ENCODE measurements at places on chromosomes 4 and X. TPM values are rescaled to one million over a fixed set of nuclear protein-coding genes. Genes with fewer than 3 reads are reported as not detected.

Gene CWH43
- total RNA-seq, result not detected

Gene UXT
- total RNA-seq, result 173 TPM

Gene AREG
- 0.54 TPM for total RNA-seq

Gene FHIP1A
- total RNA-seq, result 1.6 TPM

Gene SAGE1
- total RNA-seq, result not detected

Gene OTC
- total RNA-seq, result not detected

Gene MAGEA2
- not detected for total RNA-seq

- no peak overlapping the region for H3K4me3 ChIP-seq
- no peaks in the 10 kb centered on the region for H3K27me3 ChIP-seq
- DNase-seq, result no peak
- H3K4me1 ChIP-seq, result no peaks in the 10 kb centered on the region
- H3K27ac ChIP-seq, result no peak overlapping the region
- no peaks in the 10 kb centered on the region for H3K36me3 ChIP-seq
These were observed 143.6 kb upstream of the FAM47A start for GRCh38 chrX:34275699-34276098.

- H3K4me3 ChIP-seq, result no peak overlapping the region
- no peak for DNase-seq
These were observed 407.8 kb downstream of the NKX6-1 start for GRCh38 chr4:84091266-84091665.

GRCh38 chrX:28589046-28589445 is 1.8 kb downstream of the IL1RAPL1 start:
- H3K4me3 ChIP-seq, result no peak overlapping the region
- H3K36me3 ChIP-seq, result no peaks in the 10 kb centered on the region
- H3K27ac ChIP-seq, result no peak overlapping the region
- no peaks in the 10 kb centered on the region for H3K27me3 ChIP-seq

DNA sequence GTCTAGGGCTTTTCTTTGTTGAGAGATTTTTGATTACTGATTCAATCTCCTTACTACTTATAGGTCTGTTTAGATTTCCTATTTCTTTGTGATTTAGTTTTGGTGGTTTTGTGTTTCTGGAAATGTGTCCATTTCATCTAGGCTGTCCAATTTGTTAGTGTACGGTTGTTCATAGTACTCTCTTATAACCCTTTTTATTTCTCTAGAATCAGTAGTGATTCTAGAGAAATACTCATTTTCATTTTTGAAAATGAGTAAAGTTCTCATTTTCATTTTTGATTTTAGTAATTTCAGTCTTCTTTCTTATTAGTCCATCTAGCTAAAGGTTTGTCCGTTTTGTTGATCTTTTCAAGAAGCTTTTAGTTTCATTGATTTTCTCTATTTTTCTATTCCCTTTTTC is 7.5 kb downstream of the IL13RA1 start:
- H3K36me3 ChIP-seq, result no peaks in the 10 kb centered on the region
- no peak overlapping the region for H3K4me3 ChIP-seq
- DNase-seq, result no peak
- H3K4me1 ChIP-seq, result no peaks in the 10 kb centered on the region
- H3K27ac ChIP-seq, result no peak overlapping the region
- no peaks in the 10 kb centered on the region for H3K27me3 ChIP-seq

GRCh38 chr4:38865445-38865844 is 2.2 kb upstream of the FAM114A1 start:
- no peak overlapping the region for H3K4me3 ChIP-seq
- H3K36me3 ChIP-seq, result no peaks in the 10 kb centered on the region
- no peak for DNase-seq
- peaks cover 21% of the 10 kb centered on the region for H3K27me3 ChIP-seq
- no peak overlapping the region for H3K27ac ChIP-seq
- no peaks in the 10 kb centered on the region for H3K4me1 ChIP-seq

- no peak overlapping the region for H3K27ac ChIP-seq
- H3K36me3 ChIP-seq, result no peaks in the 10 kb centered on the region
- peaks cover 5% of the 10 kb centered on the region for H3K27me3 ChIP-seq
- no peaks in the 10 kb centered on the region for H3K4me1 ChIP-seq
- DNase-seq, result no peak
- no peak overlapping the region for H3K4me3 ChIP-seq
These were observed 7.8 kb downstream of the WWC2 start for GRCh38 chr4:183106839-183107238.

GRCh38 chr4:21410372-21410771 is 538.2 kb downstream of the KCNIP4 start:
- H3K27me3 ChIP-seq, result no peaks in the 10 kb centered on the region
- H3K27ac ChIP-seq, result no peak overlapping the region
- no peak for DNase-seq

GRCh38 chr4:99822734-99823133 is 6.1 kb downstream of the DAPP1 start:
- no peaks in the 10 kb centered on the region for H3K27me3 ChIP-seq
- H3K27ac ChIP-seq, result no peak overlapping the region
- DNase-seq, result no peak

DNA sequence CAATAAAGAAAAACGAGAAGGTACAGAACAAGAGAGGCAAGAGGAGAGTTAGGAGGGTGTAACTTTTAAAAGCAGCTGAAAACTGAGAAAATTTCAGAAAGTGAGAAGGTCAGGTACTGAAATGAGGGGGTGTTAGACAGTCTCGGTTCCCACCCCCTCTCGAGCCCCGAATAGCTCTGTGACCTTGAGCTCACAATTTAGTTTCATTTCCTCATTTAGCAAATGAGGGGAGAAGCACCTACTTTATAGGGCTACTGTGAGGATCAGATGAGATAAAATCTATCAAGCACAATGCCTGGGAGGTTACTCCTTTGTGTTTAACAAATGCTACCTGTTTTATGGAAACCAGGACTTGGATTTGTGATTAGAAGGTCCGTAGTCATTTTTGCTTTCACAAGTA is 4.9 kb downstream of the UGT8 start:
- H3K4me3 ChIP-seq, result no peak overlapping the region
- peaks cover 14% of the 10 kb centered on the region for H3K27me3 ChIP-seq
- DNase-seq, result no peak
- H3K27ac ChIP-seq, result no peak overlapping the region

DNA sequence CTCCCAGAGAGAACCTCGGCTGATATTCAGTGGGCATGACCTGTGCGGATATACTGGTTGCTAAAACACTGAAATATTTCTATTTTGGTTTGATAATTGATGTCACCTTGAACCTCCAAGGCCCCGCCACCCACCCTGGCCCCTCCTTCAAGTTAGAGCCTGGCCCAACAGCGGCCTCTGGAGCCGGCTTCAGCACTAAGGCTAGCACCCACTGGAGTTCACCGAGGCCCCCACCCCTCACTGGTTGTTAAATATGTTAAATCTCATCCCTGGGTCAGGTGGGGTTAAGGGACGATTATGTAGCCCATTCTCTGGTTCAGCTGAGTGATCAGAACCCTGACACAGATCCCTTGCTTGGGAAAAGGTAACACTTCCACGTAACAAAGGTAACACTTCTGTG is 24.3 kb downstream of the SEL1L3 start:
- no peak overlapping the region for H3K4me3 ChIP-seq
- peaks cover 8% of the 10 kb centered on the region for H3K36me3 ChIP-seq
- H3K27ac ChIP-seq, result no peak overlapping the region
- H3K27me3 ChIP-seq, result no peaks in the 10 kb centered on the region

DNA sequence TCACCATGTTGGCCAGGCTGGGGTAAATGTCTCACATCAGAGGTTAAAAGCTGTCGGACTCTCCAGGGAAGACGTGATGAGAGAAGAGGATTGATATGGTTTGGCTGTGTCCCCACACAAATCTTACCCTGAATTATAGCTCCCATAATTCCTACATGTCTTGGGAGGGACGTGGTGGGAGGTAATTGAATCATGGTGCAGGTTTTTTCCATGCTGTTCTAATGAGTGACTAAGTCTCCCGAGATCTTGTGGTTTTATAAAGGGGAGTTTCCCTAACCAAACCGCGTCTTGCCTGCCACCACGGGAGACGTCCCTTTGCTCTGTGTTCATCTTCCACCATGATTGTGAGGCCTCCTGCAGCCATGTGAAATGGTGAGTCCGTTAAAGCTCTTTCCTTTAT is 64.4 kb downstream of the ASMT start:
- H3K27ac ChIP-seq, result no peak overlapping the region
- no peak for DNase-seq
- H3K4me1 ChIP-seq, result peaks cover 5% of the 10 kb centered on the region
- peaks cover 4% of the 10 kb centered on the region for H3K36me3 ChIP-seq
- no peaks in the 10 kb centered on the region for H3K27me3 ChIP-seq
- H3K4me3 ChIP-seq, result no peak overlapping the region

- no peak overlapping the region for H3K27ac ChIP-seq
- H3K4me1 ChIP-seq, result no peaks in the 10 kb centered on the region
- H3K4me3 ChIP-seq, result no peak overlapping the region
- DNase-seq, result no peak
- no peaks in the 10 kb centered on the region for H3K27me3 ChIP-seq
These were observed 133.0 kb downstream of the MAD2L1 start for GRCh38 chr4:119933606-119934005.

DNA sequence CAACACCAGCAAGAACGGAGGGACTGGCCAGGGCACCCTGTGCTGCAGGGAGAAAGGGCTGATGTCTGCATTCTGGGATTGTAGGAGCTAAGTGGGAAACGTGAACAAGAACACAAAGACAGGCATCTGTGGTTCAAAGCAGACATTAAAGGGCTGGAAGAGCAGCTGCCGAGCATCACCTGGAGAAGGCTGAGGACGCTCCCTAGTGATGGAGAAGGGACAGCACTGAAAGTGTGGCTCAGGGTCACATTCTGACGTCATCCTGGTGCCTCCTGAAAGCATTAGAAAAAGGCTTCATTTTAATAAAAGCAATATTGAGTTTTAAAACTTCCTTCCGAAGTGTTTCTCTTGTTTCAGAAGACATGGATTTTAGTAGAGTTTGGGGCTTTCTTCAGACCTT is 62.3 kb downstream of the CLDN22 start:
- DNase-seq, result no peak
- no peaks in the 10 kb centered on the region for H3K27me3 ChIP-seq
- peaks cover 5% of the 10 kb centered on the region for H3K4me1 ChIP-seq
- no peak overlapping the region for H3K4me3 ChIP-seq
- H3K36me3 ChIP-seq, result no peaks in the 10 kb centered on the region
